ENCODE measurements at places on chromosomes 5 and 9.

GRCh38 chr9:72949244-72949582, 3.6 kb downstream of the ALDH1A1 start:
- no peak for DNase-seq

DNA sequence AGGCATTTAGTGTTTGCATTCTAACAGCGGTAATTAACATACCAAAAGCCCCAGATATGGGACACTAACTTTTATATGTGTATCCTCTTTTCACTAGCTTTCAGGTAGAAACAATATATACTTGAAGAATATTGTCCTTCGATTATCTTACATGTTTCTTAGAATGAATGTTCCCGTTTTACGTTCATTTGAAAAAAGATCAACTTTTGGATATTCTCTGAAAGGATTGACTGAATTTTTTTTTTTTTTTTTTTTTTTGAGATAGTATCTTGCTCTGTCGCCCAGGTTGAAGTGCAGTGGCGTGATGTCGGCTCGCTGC, 32.2 kb upstream of the FSD1L start:
- no peak for DNase-seq

DNA sequence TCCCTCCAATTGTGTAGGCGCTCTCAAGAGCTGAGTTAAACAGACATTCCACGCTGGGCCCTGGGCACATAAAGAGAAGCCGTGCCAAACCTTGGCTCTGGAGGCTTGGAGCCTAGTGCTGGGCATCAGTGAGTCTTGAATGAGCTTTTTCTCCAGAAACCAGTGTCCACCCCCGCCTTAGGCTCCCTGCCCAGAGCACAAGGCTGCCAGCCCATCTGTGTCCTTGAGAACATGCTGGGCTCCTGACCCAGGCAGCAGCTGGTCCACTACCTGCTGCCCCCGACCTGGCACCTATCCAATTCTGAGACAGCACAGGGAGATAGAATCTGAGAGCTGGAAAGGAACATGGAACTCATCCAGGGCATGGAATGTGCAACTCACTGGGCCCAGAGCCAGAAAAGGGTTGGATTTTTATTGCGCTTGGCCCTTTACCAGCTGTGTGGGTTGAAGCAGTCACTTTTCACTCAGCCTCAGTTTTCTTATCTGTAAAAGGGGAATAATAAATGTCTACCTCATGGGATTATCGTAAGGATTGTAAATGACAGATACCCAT, 92.4 kb upstream of the CPLX2 start:
- DNase-seq: no peak

DNA sequence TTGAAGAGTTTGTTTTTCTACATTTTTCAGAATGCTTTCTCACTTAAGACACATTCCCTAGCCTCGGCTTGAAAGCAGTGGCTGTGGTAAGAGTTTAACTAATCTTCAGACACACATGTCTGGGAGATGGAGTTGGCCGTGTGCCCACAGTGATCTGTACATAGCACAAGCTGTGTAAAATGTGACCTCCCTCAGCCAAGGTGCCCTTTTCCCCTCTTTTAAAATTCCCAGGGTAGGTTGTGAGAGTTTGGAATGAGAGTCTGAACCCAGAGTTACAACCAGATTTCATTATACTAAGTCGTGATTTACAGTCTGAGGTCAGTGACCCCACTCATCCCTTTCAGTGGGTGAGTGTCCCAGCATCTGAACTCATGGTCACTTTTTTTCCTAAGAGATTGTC, 230.4 kb downstream of the DOCK8 start:
- no peak for DNase-seq

DNA sequence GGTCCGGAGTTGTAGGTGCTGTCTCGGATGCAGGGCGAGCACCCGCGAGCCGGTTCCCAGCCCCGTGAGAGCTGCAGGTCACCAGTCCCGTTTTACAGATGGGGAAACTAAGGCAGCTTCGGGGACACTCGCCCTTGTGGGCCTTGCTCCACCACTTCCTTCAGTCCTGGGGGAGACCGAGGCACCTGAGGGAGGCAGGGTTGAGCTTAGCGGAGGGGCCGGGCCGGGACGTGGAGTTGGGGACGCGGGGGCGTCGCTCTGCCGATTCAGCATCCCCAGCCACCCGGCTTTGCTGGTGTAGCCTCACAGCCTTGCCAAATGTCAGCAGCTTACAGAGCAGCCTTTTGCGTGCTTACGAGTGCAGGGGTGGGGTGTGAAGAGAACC, 530 bp downstream of the BBLN start:
- no peak for DNase-seq

DNA sequence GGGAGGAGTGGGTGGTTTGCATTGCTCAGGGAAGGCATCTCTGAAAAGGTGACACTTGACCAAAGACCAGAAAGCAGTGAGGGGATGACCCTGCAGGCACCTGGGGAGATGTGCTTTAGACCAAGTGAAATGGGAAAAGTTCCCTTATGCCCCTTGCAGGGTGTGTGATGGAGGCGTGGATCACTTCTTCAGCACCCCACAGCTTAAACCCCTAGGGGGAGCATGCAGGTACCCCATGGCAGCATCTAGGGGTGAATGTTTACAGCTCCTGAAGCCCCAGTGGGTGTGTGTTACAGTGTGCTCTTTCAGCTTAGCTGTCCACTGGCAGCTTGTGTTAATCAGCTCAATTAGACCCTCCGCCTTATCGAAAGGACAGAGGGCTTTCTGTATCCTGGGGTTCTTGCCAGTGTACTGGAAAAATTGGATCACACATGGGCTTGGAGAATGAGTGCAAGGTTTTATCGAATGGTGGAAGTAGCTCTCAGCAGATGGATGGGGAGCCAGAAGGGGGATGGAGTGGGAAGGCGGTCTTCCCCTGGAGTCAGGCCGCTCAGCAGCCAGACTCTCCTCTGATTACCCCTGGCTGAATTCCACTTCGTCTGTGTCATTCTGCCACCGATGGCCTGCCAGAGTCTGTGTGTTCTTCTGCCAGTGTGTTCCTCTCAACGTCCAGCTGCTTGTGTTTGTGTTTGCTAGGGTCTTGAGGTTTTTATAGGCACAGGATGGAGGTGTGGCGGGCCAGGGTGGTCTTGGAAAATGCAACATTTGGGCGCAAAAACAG, 6.3 kb downstream of the BHMT2 start:
- DNase-seq: no peak

DNA sequence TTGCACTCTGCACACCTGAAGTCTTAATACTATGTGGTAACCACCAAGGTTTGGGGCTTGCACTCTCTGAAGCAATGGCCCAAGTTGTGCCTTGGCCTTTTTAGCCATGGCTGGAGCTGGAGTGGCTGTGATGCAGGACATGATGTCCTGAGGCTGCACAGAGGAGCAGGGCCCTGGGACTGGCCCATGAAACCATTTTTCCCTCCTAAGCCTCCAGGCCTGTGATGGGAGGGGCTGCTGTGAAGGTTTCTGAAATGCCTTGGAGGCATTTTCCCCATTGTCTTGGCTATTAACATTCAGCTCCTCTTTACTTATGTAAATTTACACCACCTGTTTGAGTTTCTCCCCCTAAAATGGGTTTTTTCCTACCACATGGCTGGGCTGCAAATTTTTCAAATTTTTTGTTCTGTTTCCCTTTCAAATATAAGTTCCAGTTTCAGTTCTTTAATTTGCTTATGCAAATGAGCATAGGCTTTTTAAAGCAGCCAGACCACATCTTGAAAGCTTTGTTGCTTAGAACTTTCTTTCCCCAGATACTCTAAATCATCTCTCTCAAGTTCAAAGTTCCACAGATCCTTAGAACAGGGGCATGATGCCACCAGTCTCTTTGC, 237.4 kb upstream of the DMAC1 start:
- no peak for DNase-seq

- no peak for DNase-seq
Measured at GRCh38 chr5:170315154-170315553, 17.6 kb upstream of the LCP2 start.

DNA sequence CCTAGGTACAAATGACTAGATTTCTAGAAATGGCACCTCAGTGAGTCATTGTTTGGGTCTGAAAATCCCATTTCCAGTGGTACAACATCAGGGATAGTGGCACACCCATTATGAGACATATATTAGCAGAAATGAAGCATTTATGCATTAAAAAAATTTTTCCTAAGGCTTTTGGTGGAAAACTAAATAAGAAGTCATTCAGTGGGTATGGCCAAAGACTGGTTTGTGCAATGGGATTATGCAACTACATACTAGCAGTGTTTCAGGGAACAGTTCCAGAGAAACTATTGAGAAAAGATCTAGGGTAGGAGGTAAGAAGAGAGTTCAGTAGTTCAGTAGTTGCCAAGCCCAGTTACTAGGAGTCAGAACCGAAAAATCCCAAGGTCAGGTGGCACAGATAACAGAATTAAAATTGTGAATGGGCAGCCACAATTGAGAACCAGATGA, 106.5 kb upstream of the HAPLN1 start:
- no peak for DNase-seq

DNA sequence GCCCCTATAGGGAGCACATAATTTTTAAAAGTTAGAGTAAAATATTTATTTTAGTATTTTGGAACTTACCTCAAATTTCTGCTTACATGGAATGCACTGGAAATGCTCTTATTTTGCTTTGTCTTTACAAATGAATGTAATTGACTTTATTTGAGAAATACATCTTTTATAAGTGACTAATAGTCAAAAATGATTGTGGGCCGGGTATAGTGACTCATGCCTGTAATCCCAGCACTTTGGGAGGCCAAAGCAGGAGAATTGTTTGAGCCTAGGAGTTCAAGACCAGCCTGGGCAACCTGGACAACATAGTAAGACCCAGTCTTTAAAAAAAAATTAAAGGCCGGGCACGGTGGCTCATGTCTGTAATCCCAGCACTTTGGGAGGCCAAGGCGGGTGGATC, 5.8 kb downstream of the HMGCR start:
- no peak for DNase-seq

DNA sequence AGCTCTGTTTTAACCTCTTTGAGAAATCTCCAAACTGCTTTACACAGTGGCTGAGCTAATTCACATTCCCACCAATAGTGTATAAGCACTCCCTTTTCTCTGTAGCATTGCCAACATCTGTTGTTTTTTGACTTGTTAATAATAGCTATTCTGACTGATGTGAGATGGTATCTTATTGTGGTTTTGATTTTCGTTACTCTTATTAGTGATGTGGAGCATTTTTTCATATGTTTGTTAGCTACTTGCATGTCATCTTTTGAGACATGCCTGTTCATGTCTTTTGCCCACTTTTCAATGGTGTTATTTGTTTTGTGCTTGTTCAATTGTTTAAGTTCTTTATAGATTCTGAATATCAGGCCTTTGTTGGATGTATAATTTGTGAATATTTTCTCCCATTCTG, 225.2 kb upstream of the TRPC7 start:
- DNase-seq: no peak

GRCh38 chr5:149166128-149166527, 24.8 kb downstream of the ABLIM3 start:
- DNase-seq: no peak

DNA sequence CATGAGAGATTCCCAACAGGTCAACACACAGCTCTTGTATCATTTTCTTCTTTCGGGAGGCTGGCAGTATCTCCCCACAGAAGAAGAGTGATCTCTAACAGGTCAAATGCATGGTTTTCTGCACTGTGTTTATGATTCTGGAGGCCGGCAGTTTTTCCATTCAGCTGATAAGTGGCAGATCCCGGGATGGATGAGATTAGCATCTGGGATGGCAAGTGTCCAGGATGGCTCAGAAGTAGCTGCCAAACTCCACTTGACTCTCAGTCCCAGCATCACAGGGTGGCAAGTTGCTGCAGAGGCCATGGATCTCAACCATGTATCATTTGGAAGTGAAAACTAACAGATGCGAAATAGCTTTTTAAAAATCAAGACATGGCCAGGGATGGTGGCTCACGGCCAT, 97.8 kb upstream of the SLC44A1 start:
- no peak for DNase-seq

DNA sequence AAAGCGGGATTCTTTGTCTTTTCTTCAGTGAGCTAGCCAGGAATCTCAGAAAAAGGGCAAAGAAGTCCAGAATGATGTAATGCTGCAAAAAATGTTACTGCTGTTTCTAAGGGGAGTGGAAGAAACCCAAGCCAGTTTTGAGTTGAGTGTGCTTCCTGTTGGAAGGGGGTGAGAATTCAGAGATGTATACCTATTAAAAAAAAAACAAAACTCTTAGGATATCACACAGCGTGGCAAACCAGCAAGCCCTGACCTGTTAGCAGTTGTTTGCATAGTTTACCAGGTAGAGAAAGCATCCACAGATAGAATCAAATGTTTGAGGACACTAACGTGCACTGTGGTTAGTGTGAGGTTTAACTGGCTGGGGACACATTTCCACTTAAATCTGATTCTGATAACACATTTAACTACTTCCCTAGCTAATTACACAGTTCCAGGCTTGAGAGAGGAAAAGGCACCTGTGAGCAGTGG, 11.4 kb downstream of the BASP1 start:
- DNase-seq: no peak

GRCh38 chr5:154221371-154221896, 30.9 kb downstream of the GALNT10 start:
- DNase-seq: peak; percentile 84

GRCh38 chr9:131312822-131313770, 23.6 kb downstream of the PLPP7 start:
- DNase-seq: no peak

- no peak for DNase-seq
Measured at GRCh38 chr5:74497706-74498105, 142.8 kb downstream of the ENC1 start.

- no peak for DNase-seq
Measured at GRCh38 chr5:151215546-151215880, 8.4 kb downstream of the CCDC69 start.

DNA sequence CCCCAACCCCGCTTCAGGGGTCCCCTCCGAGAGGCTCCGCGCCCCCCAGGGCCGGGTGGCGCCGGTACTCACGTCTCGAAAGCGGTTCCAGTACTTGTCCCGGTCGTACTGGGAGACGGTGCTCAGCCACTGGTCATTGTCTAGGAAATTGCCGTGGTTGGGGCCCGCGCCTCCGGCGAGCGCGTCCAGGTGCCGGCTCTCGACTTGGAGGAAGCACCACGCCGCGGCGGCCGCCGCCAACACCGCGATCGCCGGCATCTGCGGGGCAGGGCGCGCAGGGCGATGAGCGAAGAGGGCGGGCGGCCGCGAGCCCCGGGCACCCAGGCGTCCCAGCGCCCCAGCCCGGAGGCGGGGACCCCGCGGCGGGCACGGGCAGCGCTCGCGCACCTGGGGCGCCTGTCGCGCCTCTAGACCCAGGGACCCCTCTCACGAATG, 808 bp downstream of the SPOCK1 start:
- DNase-seq: no peak

GRCh38 chr5:109703829-109704228, 14.1 kb downstream of the MAN2A1 start:
- no peak for DNase-seq

DNA sequence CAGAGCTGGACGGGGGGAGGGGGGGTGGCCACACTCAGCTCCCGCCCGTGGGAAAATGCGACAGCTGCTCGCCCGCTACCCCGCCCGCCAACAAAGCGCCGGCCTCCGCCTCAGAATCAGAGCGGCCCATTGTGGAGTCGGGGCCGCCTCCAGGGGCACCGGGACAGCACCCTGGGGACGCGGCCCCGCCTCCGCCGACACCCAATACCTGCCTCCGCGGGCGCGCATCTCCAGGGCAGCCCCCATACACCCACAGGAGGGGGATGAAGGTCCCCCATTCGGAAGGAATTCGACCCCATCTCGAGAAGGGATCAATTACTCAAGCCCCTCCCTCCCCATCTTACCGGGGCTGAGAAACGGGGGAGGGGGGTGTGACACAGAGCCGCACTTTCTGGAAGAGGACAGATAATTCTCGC, 1.3 kb downstream of the NOTCH1 start:
- DNase-seq: no peak

Measured in GM04503 (cell line).